ENCODE measurements at places on chromosomes 13 and 19.

DNA sequence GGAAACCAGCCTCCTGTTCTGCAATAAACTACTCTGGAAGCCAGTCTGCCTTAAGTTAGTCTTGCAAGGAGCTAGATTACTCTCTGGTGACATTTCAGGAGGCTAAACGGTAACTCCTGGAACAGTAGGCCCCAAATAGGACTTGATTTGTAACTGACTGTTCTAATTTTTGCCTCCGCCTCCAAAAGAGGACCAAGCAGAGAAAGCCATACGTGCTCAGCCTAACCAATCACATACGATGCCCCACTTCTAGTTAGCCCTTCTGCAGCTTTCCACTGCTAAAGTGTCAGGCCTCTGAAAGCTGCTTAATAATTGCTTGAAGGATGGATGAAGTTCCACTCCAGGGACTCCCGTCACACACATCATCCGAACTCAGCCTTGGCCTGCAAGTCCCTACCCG is 744 bp downstream of the ZNF805 start:
- no peak for DNase-seq

- no peak for DNase-seq
Measured at GRCh38 chr13:53144826-53145225, 116.2 kb downstream of the OLFM4 start.

- no peak for DNase-seq
Measured at GRCh38 chr13:25169356-25169755, 2.7 kb downstream of the AMER2 start.

- no peak for DNase-seq
Measured at GRCh38 chr19:31570718-31571117, 221.5 kb upstream of the TSHZ3 start.

DNA sequence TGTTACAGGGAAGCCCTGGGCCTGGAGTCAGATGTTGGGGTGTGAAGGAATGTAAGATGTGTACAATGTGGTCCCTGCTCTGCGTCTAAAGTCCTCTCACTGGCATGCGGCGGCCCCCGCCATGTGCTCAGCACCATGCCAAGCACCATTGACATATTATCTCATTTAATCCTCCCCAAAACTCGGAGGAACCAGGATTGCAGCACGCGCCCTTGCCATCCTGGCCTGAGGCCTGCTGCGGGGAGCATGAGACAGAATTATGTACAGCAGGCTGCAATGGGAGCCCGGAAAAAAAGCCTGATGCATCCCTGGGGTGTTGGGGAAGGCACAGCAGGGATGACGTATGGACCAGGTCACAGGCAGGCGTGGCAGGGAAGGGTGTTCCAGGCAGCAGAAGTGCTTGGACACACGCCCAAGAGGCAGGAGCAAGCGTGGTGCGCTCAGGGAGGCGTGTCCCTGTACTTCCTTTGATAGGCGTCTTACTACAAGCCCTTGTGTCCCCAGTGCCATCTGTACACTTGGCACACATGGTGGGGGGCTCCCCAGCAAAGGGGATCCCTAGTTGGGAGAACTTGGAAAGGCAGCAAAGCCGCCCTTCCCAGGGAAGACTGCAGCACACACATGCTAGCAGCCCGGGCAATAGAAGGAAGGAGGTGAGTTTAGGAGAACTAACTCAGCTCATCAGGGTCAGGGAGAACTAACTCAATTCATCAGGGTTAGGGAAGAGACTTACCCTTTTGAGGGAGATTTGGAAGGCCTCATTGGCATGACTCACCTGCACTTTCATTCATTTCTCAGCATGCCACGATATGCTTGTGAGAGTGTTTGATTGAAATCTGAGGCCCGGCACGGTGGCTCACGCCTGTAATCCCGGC is 3.4 kb downstream of the EVI5L start:
- no peak for DNase-seq
